ENCODE measurements at places on chromosomes 5 and 9.

DNA sequence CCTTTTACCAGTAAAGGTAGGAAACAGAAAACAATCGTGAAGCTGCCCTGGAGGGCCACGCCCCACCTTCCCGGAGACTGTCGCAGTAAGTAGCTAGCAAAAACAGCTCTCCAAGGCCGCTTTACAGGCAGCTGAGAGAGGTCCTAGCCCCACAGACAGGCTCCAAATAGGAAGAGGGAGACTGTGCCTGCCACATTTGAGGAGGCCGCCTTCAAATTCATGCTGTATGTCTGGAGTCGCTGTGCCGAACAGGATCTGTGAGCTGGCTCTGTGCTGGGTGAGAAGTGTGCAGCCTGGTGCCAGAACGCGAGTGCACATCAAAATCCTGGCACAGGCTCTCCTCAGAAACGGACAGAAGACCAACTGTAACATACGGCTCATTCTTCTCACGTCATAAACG is 582.2 kb downstream of the CETN3 start:
- peak; percentile 19 for DNase-seq

GRCh38 chr5:107809201-107810034 is 138.7 kb upstream of the EFNA5 start:
- DNase-seq, result peak; percentile 17

- DNase-seq, result no peak
Observed at GRCh38 chr5:106258591-106259125, 1412.1 kb downstream of the EFNA5 start.

DNA sequence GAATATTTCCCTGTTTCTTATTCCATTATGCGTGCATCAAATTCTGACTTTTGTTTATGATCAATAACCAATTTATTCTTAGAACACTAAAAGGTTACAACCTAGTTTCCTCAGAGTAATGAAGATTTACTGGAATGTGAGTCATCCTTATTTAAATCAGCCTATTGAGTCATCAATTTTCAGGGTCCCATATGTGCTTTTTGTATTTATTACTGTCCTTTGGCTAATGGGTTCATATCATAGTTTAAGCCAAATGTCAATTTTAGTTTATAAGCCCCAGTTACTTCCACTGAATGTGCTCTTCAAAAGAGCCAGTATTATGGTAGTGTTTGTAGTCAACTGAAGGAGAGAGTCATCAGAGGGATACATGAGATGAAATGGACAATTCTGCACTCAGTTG is 359.2 kb downstream of the PRR16 start:
- DNase-seq, result no peak

DNA sequence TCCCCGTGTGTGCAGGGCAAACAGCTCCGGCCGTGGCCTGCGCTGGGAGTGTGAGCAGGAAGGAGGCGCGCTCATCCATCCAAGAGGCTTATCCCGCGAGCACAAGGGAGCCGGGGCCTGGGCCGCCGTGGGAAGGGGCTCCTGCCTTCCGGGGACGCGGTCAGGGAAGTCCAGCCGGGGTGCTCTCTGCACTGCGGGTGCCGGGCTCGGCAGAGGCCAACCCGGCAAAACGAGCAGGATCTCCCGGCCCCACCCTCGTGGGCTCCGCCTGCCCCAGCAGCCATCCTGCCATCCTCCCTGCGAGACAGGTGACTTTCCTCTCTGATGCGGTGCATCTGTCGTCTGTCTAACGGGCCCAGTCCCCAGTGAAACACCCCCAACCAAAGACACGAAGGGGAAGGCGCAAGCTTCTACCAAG is 244.2 kb downstream of the AUH start:
- no peak for DNase-seq

DNA sequence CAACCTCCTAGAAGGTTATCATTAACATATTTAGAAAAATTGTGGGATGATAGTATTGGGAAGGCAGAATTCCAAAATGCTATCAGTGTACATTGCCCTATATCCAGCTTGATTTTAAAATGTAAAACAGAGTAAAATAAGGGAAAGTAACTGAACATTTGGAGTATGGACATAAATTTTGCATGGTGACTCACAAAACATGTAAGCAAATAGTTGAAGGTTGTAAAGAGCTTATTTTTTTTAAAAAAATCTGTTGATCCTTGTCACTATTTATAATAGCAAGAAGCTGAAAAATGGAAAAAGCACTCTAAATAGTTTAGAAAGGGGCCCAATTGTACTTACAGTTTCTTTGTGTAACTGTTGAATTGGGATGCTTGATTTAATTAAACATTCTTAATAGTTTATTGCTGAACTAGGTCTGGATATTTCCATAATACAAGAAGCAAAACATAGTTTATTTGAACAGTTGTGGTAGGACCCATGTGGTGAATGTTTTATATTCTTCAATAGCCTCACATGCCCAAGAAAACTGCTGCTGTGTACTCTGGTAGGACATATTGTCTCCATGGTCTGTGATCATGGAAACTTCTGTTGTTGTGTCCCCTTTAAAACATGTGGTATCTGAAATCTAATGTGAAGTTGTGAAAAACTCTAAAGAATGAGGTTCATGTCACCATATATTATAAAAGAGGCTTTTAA is 82.4 kb downstream of the NNT start:
- DNase-seq, result no peak

DNA sequence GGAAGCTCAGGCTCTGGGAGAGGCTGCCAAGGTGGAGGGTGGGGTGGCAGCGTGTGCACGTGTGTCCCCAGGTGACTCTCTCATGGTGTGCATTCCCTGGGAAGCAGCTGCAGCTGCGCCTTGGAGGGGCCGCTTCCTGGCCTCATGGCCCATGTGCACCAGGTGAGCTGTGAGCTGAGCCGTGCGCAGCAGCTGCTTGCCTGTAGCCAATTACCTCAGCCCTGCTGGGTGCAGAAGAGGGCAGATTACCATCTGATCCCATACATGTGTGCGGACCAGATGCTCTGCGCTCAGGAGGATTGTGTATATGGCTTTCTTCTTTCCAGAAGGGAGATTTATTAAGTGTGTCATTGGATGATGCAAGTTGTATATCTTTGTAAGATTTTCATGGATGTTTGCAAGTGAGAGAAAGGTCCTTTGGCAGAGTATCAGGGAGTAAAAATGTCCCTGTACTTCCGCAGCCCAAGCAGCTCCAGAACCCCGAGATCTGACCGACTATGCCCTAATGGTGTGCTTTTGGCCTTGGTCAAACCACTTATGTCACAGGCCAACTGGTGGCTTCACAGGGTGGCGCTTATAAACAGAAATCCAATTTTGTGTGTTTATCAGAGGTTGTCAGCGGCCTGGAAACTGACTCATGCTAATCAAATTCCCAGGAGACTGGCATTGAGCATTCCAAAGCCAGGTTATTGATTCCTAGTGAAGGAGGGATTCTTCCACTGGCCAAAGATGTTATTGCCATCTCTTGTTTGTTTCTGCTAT is 229.3 kb downstream of the GOLPH3 start:
- no peak for DNase-seq

GRCh38 chr5:142507531-142508372 is 178.1 kb downstream of the FGF1 start:
- no peak for DNase-seq

DNA sequence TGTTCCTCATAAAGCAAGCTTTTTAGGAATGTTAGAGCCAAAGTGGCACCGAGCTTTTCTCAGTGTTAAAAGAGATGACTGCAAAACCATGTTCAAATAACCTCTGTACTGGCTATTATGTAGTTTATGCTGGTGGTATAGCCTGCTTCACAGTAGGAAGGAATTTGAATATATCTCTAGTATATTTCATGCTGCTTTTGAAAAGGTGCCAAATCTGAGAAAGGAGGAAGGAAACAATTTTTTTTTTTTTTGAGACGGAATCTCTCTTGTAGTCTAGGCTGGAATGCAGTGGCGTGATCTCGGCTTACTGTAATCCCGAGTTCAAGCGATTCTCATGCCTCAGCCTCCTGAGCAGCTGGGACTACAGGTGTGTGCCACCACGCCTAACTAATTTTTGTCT is 13.5 kb downstream of the CREBRF start:
- DNase-seq, result no peak

DNA sequence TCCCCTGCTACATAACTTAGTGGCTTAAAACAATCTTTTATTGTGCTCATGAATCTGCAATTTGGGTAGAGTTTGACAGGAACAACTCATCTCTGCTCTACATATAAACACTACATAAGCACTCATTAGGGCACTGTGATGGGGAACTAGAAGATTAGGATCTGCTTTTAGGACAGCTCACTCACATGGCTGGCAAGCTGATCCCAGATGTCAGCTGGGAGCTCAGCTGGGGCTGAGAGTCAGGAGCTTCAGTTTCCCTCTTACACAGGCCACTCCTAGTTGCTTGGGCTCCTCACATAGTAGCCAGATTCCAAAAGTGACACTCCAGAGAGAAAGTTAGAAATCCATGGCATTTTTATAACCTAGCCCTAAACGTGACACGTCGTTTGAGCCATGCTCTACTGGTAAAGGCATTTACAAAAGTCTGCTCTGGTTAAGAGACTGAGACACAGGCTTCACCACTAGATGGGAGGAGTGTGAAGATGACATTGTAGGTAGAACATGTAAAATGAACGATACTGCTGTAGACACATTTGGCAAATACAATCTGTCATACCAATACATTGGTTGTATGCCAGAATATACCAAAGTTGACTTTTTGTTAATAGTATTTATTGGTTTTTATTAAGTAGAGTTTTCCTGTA is 23.6 kb downstream of the SCAI start:
- DNase-seq, result peak; percentile 38

GRCh38 chr9:8751406-8751930 is 951.9 kb upstream of the DMAC1 start:
- DNase-seq, result no peak

DNA sequence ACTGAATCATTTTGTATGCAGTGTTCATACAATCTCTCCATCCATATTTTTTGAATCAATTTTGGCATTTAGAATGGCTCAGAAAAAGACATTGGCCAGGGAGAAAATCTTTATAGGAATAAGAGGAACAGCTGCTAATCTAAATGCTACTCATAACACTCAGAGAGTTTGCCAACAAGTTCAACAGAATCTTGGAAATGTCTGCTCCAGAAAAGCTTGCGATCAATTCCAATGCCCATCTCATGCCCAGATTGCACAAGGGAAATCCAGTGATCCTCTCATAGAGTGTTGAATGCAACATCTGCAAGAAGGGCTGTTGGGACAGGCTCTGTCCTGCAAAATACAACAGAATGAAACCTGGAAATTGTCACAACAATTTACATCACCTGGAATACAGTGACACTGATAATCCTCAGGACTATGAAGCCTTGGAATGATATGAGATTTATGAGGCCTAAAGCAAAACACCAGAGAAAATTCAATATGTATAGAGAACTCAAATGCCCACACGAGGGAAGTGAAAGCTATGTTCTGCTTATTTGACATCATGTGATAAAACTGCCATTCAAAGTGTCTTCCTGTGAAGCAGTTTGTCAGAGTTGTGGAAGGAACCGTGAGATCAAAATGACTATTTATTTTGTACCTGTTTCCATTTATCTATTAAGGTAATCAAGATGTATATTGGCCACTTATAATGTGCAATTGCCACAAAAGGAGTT is 190.1 kb downstream of the PARP8 start:
- no peak for DNase-seq

GRCh38 chr9:105295986-105296385 is 51.5 kb downstream of the SLC44A1 start:
- DNase-seq, result no peak

- no peak for DNase-seq
Observed at GRCh38 chr5:90484540-90484939, 9.9 kb downstream of the POLR3G start.

- DNase-seq, result peak; percentile 63
Observed at GRCh38 chr9:419571-420171, 205.0 kb downstream of the DOCK8 start.

GRCh38 chr9:131965841-131966240 is 113.8 kb downstream of the MED27 start:
- no peak for DNase-seq

- DNase-seq, result peak; percentile 39
Observed at GRCh38 chr9:13857521-13857920, 456.4 kb downstream of the NFIB start.

- DNase-seq, result peak; percentile 29
Observed at GRCh38 chr9:12759761-12760160, 15.1 kb upstream of the LURAP1L start.

All from AG20443 (cell line).